ENCODE measurements at places on chromosomes 6 and 20.

DNA sequence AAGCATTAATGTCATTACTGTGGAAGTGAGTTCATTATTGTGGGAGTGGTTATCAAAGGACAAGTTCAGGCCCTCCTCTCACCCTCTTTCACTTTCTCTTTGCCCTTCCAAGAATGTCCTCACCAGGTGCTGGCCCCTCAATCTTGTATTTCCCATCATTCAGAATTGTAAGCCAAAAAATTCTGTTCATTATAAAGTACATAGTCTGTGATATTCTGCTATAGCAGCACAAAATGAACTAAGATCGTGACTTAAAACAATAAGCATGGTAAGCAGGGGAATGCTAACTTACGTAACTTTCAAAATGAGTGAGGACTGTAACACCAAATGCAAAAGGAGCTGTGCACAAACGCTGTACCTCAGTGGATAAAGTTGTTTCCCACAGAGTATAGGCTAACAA, 515.7 kb upstream of the BTBD3 start:
- DNase-seq, result no peak

- DNase-seq, result no peak
Observed at GRCh38 chr6:113540466-113540865, 316.7 kb upstream of the MARCKS start.

DNA sequence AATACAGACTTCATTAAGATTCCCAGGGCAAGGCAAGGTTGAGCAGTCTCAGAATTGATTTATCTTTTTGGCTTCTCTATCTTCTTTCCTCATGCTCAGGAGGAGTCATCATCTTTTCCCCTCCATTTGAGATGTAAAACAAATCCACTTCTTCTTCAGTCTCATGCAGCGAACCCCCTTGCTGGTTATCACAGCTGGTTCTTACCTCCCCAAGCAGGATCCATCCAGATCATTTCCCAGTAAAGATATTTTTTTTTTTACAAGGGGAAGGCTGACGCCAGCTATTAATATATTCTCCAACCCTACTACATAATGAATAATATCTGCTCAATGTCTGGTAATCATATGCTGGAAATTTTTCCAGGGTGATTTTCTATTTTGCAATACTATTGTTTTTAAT, 508.9 kb upstream of the NOX3 start:
- DNase-seq, result no peak

- no peak for DNase-seq
Observed at GRCh38 chr6:80439721-80440470, 333.4 kb downstream of the BCKDHB start.

GRCh38 chr6:79548304-79548703, 11.1 kb upstream of the LCA5 start:
- no peak for DNase-seq

- DNase-seq, result no peak
Observed at GRCh38 chr6:116247285-116247684, 6.6 kb downstream of the TSPYL4 start.

DNA sequence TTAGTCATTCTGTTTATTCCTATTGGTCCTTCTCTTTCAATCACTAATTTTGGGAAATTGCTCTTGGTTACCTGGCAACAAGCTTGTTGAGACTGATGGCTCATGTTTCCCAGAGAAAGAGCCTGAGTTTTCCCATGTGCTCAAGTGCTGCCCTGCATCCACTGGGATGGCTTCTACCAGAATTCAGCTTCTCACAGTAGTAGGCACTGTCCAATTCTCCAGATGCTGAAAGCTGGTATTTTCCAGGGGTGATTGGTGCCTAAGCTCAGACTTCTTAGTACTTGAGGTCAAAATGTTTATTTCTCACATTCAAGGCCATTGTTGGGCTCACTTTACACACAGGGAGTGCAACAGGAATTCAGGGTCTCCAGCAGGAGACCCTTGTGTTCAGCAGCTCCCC, 29.1 kb upstream of the SLC2A12 start:
- no peak for DNase-seq

- DNase-seq, result no peak
Observed at GRCh38 chr6:169824848-169825557, 73.6 kb downstream of the ERMARD start.

GRCh38 chr6:63750400-63750799, 114.8 kb downstream of the PHF3 start:
- DNase-seq, result no peak

DNA sequence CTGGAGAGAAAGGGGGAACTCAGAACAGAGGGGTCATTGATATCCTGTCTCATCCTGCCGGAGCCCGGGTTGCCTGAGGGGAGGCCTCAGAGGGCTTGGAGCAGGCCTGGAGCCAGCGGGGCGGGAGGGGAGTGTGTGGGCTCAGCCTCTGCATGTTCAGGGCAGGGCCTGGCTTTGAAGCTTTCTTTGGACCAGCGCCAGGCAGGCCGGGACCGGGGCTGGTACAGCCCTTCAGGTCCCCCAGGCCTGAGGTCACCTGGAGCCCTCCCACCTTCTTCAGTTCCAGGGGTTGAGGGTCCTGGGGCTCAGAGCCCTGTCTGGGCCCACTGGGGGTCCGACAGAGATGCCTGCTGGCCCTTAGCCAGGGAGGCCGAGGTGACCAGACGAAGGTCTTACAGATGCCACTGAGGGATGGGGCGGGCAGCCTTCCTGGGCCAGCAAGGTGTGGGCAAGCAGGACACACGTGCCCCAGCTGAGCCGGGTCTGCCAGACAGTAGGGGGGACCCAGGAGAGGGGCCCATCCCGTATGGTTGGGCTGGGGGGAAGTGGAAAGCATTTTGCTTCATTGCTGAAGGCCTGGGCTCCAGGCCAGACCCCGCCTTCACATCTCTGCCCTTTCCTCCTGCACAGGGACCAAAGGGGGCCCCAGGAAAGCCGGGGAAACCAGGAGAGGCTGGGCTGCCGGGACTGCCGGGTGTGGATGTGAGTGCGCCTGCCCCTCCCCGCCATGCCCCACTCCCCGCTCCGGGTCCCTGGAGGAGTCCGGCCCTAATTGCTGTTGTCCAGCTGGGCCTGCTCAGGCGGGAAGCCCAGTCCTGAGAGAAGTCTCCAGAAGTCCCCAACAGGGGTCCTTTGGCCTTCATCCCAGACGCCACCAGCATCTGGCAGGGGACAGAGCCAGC, 2.0 kb downstream of the COL9A3 start:
- no peak for DNase-seq

GRCh38 chr20:64064145-64064698, 1.2 kb downstream of the TCEA2 start:
- no peak for DNase-seq

All from CD4-positive, alpha-beta T cell treated with Interleukin-17A for 1 hour (primary cell).